Activated CD4-positive, CD25-positive, alpha-beta regulatory T cell (primary cell): ENCODE measurements at places on chromosomes 1 and 21.

- DNase-seq: no peak
Observed at GRCh38 chr1:52632732-52633290, at the start of gene SHISAL2A. Gene SHISAL2A (plus strand): TSS chr1:52633168. CDS start chr1:52633494, 326 bp downstream.

DNA sequence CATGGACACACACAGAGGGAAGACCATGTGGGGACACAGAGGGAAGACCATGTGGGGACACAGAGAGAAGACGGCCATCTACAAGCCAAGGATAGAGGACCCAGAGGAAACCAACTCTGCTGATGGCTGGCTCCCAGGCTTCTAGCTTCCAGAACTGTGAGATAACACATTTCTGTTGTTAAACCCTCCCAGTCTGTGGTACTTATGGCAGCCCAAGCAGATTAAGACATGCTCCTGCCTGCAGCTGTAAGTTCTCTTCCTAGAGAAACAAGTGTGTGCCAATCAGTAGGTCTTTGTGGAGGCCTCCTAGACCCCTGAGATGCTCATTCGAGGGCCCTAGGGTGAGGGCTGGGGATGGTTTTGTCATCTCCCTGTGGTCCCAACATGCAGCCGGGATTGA lies 2.7 kb downstream of the AGT start:
- DNase-seq: no peak

DNA sequence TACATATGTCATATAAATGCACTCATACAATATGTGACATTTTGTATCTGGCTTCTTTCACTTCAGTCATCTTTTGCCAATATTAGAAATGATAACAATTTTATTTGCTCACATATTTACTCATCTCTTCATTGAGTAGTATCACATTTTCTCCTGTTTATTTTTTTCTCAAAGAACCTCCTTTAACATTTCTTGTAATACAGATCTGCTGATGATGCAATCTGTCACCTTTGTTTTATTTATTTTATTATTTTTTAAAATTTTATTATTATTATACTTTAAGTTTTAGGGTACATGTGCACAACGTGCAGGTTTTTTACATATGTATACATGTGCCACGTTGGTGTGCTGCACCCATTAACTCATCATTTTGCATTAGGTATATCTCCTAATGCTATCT lies 15.8 kb upstream of the TSHB start:
- no peak for DNase-seq

DNA sequence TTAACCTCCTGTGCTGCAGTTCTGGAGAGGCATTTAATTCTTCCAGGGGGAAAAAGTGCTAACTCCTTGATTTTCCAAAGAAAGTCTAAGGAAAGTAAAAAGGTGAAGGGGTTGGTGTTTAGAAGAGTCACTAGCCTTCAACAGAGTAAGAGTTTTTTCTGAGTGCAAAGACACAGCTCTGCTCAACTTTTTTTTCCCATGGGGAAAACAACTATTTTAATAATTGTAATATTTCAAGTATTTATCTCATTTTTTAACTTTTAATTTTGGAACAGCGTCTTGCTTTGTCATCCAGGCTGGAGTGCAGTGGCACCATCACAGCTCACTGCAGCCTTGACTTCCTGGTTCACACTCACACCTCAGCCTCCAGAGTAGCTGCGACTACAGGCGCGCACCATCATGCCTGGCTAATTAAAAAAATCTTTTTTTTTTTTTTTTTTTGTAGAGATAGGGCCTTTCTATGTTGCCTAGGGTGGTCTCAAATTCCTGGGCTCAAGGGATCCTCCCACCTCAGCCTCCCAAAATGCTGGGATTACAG lies 202.6 kb downstream of the APP start:
- no peak for DNase-seq

GRCh38 chr1:240732390-240732789 lies 120.4 kb upstream of the GREM2 start:
- DNase-seq: no peak

GRCh38 chr1:23288671-23289070 lies 55.4 kb downstream of the HNRNPR start:
- no peak for DNase-seq

- DNase-seq: no peak
Observed at GRCh38 chr1:189438808-189439207, 1038.9 kb downstream of the BRINP3 start.

- no peak for DNase-seq
Observed at GRCh38 chr21:41228492-41228891, 60.5 kb downstream of the BACE2 start.

- DNase-seq: no peak
Observed at GRCh38 chr1:23369335-23370013, at the start of gene ZNF436. Gene ZNF436 (minus strand): TSS chr1:23369836. CDS start chr1:23368005, 1,831 bp downstream.

- no peak for DNase-seq
Observed at GRCh38 chr21:45506836-45507522, 35.3 kb downstream of the SLC19A1 start.

GRCh38 chr1:171446386-171446785 lies 38.9 kb upstream of the PRRC2C start:
- DNase-seq: no peak

DNA sequence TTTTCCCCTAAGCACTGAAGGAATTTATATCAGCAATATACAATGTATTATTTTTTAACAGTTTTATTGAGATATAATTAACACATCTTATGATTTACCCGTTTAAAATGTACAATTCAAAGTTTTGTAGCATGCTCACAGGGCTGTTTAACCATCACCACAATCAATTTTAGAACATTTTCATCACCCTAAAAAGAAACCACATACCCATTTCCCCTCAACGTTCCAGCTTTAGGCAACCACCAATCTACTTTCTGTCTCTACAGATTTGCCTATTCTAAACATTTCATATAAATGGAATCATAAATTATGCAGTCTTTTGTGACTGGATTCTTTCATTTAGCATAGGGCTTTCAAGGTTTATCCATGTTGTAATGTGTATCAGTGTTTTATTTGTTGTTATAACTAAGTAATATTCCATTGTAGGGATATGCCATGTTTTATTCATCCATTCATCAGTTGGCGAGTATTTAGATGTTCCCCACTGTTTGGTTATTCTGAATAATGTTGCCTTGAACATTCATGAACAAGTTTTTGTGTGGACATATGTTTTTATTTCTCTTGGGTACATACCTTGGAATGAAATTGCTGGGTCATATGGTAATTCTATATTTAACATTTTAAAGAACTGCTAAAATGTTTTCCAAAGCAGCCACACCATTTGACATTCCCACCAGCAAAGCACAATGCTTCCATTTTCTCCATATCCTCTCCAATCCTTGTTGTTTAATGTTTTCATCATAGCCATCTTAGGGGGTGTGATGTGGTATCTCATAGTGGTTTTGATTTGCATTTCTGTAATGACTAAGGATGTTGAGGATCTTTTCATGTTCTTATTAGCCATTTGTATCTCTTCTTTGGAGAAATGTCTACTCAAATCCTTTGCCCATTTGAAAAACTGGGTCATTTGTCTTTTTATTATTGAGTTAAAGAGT lies 188.5 kb downstream of the TM2D1 start:
- no peak for DNase-seq

DNA sequence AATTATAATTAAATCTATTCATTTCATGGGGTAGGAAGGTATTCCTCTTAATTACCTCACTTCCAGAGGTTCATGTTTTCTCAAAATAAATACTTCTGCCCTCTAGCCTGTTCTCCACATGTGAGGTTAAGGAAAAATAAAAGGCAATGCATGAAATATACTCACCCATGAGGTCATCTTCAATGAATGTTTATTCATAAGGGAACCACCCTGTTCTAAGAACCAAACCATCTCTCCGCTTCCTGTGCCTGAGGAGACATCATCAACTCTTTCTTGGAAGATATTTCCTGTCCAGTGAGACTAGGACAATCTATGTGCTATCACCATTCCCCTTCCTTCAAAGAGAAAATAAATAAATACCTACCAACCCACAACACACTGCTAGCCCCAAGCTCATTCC lies 513.7 kb upstream of the PLXNA2 start:
- no peak for DNase-seq

GRCh38 chr1:156806512-156807440 lies 9.9 kb downstream of the SH2D2A start:
- no peak for DNase-seq

DNA sequence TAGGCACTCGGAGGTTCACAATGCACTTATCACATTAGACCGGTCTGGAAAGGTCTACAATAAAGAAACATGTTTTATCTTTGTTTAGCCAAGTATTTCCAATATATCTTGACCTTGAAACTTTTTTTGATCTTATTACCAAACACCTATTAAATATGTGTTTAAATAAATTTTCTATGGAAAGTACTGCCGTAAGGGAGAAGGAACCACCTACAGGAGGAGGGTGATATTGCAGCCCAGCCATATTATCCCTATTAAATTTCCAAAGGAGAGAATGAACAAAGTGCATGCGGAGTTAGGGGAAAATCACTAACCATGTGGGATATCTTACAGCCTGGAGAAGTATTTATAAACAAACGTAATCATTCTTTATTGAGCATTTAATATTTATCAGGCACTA lies 14.5 kb downstream of the BRINP2 start:
- no peak for DNase-seq

- DNase-seq: no peak
Observed at GRCh38 chr1:157240495-157241184, 102.4 kb upstream of the ETV3 start.
